ENCODE measurements at places on chromosomes 3 and 15. TPM values are rescaled to one million over a fixed set of nuclear protein-coding genes. Genes with fewer than 3 reads are reported as not detected.

- DNase-seq, result no peak
Measured at GRCh38 chr3:109396806-109397205, 59.5 kb upstream of the DPPA4 start.

DNA sequence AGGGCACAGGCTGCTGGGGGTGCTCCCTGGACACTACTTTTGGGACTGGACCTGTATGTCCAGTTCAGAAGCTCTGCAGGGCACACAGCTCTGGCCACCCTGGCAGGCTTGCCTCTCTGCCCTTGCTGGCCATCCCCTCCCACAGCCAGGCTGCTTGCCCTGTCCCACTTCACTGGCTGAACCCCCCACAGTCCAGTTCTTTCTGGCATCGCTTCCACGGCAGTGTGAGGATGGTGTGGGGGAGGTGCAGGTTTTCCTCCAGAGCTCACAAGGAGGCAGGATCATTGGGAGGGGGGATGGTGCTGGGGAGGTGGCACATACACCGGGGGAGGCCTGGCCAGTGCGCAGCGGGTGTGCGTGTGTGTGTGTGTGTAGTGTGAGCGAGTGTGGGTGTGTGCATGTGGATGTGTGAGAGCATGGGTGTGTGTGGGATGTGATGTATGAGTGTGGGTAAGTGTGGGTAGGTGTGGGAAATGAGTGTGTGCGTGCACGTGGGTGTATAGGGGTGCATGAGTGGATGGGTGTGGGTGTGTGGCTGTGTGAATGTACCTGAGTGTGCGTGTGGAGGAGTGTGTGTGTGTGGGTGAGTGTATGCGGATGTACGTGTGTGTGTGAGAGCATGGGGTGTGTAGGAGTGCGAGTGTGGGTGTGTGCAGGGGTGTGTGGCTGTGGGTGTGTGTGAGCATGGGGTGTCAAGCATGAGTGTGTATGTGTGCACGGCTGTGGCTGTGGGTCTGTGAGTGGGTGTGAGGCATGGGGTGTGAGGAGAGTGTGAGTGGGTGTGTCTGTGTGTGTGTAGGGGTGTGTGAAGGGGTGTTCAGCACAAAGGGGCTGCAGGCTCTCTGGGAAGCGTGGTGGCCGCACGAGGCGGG lies 155.2 kb downstream of the NSMCE3 start:
- DNase-seq, result no peak

GRCh38 chr3:18580268-18580667 lies 155.1 kb upstream of the SATB1 start:
- DNase-seq, result no peak

The PTPRG gene
- total RNA-seq, result 29.6 TPM

GRCh38 chr3:150063237-150063636 lies 92.5 kb upstream of the PFN2 start:
- no peak for DNase-seq

The DUOX1 gene
- total RNA-seq, result 0.80 TPM

The GOLGA8T gene
- 0.47 TPM for total RNA-seq

GRCh38 chr3:16767006-16767405 lies 117.7 kb upstream of the PLCL2 start:
- no peak for DNase-seq

DNA sequence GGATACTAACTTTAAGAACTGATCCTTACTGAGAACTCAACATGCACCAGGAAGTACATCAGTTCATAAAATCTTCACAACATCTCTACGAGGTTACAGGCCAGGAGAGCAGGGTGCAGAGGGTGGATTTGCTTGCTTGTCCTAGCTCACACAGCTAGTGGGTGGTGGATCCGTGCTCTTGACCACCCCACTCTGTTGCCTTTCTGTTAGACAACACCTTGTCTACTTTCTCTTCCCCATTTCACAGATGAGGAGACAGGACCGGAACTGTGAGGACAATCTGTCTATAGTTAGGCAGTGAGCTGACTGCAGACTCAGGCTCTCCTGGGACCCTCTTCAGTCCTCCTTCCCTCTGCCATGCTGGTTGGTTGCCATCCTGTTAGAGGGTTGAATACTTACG lies 221.7 kb upstream of the TLE3 start:
- DNase-seq, result no peak

The MED12L gene
- 0.82 TPM for total RNA-seq

DNA sequence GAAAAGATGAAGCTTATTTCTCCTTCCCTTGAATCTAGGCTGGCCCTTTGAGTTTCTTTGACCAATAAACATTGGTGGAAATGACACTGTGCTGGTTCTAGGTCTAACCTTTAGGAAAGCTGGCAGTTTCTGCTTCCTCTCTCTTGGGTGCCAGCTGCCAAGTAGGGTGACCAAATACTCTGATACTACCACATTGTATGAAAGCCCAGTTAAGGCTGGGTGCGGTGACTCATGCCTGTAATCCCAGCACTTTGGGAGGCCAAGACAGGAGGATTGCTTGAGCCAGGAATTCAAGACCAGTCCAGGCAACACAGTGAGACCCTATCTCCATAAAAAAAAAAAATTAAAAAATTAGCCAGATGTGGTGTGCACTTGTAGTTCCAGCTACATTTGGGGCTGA lies 320.7 kb downstream of the ZNF621 start:
- DNase-seq, result no peak

- DNase-seq, result no peak
Measured at GRCh38 chr3:35635926-35636683, 3.2 kb upstream of the ARPP21 start.

- DNase-seq, result no peak
Measured at GRCh38 chr15:40538976-40539375, 25.9 kb downstream of the CCDC32 start.

DNA sequence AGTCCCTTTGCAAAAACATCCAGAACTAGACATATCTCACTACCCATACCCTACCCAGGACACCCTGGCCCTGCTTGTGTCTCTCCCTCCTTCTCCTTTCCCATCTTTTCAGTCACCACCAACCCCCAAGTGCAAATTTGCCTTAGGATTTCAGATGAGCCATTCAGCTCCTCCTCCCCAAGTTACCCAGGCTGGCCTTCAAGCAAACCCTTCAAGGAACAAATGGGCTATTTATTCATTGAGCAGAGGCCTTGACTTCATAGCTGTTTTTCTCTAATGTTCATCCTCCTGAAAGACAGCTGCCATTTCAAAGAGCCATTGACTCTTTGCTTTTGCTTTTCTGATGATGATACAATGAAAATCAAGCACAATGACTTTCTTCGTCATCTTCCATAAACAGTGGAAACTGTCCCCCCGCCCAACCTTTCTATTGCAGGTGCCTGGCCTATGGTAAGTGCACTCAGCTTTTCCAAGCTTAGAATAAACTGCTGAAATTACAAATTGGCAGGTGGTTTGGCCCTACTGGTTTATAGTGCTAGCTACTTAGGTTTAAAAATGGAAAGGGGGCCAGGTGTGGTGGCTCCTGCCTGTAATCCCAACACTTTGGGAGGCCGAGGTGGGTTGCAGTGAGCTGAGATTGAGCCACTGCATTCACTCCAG lies 26.1 kb upstream of the KLHL6 start:
- DNase-seq, result no peak

GRCh38 chr3:18233987-18234716 lies 191.0 kb downstream of the SATB1 start:
- no peak for DNase-seq

- no peak for DNase-seq
Measured at GRCh38 chr15:60648928-60649679, 170.2 kb upstream of the ICE2 start.

DNA sequence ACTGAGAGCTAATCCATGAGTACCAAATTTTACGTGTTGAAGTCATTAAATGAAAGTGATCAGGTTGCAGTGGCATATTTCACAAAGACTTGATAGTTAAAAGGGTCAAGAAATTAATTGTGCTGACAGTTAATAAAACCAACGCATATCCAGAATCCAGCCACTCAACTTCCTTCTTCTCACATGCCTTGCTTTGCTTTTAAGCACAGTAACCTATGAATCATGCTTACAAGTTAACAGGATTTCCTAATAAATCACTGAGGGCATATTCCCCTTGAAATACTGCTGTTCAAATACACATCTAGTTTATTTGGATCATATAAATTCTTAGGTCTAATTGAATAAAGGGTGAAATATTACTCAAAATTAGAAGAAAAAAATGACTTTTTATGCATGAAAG lies 801.5 kb upstream of the EPHA6 start:
- no peak for DNase-seq

- DNase-seq, result no peak
Measured at GRCh38 chr15:48062148-48062872, 58.5 kb upstream of the SLC24A5 start.

The CPEB1 gene
- total RNA-seq, result 1.6 TPM

DNA sequence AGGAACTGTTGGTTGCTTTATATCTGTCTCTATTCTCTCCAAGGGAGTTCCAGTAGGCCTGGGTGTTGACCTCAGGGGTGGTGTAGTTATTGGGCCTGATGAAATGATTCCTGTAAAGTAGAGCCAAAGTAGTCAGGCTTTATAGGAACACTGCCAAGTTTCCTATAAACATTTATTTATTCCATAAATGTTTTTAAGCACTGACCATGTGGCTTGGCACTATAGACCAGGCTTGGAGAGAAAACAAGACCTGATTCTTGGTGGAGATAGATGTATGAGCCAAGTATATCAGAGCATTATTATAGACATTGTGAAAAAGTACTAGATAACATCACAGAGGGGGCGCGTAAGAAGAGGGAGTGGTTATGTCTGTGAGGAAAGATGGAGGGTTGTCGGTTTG lies 65.9 kb downstream of the TFG start:
- DNase-seq, result no peak

The EPHA3 gene
- total RNA-seq, result 3.5 TPM

The LRRC2 gene
- total RNA-seq, result 114 TPM

DNA sequence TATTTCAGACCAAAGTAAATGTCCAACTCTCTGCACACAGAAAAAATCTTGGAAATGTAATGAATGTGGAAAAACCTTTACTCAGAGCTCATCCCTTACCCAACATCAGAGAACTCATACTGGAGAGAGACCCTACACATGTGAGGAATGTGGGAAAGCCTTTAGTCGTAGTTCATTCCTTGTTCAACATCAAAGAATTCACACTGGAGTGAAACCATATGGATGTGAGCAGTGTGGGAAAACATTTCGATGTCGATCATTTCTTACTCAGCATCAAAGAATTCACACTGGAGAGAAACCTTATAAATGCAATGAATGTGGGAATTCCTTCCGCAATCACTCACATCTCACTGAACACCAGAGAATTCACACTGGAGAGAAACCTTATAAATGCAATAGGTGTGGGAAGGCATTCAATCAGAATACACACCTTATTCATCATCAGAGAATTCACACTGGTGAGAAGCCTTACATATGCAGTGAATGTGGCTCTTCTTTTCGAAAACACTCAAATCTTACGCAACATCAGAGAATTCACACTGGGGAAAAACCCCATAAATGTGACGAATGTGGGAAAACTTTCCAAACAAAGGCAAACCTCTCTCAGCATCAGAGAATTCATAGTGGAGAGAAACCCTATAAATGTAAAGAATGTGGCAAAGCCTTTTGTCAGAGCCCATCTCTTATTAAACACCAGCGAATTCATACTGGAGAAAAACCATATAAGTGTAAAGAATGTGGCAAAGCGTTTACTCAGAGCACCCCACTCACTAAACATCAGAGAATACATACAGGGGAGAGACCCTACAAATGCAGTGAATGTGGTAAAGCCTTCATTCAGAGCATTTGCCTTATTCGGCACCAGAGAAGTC lies 8.0 kb upstream of the ZNF501 start:
- DNase-seq, result no peak

Measured in left ventricle myocardium inferior (tissue), 1 donor.